Neural progenitor cell (in vitro differentiated cells): ENCODE measurements at places on chromosomes 6 and 20. TPM values are rescaled to one million over a fixed set of nuclear protein-coding genes. Genes with fewer than 3 reads are reported as not detected.

Gene PBOV1
- total RNA-seq = not detected in 2 replicates

Gene SIGLEC1
- not detected in 2 replicates for total RNA-seq

Gene MOXD1
- total RNA-seq = 2.3 and 4.8 TPM in 2 replicates

Gene WFDC10B
- not detected in 2 replicates for total RNA-seq

Gene LAMA4
- total RNA-seq = 0.50 and 0.56 TPM in 2 replicates

Gene TRIM15
- total RNA-seq = not detected in 2 replicates
